Stimulated activated CD4-positive, alpha-beta T cell treated with anti-CD3 and anti-CD28 coated beads, Interleukin-1b, Interleukin-23, amount 100 ng/mL, for 48 hours (primary cell): ENCODE measurements at places on chromosomes 3 and 15.

DNA sequence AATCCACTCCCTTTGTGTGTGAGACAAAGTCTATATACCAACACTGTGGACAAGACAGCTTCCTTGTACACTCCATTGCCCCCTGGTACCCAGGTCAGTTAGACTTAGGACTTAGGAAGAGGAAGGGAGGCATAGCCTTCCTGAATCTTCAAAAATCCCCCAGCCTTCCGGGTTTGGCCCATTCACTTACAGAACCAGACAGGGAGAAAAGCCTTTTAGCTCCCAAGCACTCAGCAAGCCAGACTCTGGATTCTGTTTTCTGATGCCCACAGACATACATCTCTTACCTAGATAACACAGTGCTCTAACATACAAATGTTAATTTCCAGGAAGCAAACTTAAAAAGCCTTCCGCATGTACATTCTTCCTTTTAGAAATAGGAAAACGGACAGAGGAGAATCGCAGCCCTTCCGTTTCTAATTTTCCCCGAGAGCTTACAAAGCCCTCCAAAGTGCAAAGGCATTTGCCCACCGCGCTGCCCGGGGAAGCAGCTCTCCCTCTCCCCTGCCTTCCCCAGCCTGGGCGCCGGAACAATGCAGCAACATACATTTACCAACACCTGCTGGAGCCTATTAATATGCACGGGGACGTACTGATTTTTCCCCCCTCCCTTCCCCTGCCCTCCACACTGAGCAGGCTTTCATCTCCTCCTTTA, 442.0 kb downstream of the MAGI1 start:
- DNase-seq, result no peak

- DNase-seq, result no peak
Observed at GRCh38 chr3:17394541-17395155, 347.8 kb downstream of the TBC1D5 start.

- DNase-seq, result no peak
Observed at GRCh38 chr3:187792521-187792920, 47.3 kb upstream of the BCL6 start.

DNA sequence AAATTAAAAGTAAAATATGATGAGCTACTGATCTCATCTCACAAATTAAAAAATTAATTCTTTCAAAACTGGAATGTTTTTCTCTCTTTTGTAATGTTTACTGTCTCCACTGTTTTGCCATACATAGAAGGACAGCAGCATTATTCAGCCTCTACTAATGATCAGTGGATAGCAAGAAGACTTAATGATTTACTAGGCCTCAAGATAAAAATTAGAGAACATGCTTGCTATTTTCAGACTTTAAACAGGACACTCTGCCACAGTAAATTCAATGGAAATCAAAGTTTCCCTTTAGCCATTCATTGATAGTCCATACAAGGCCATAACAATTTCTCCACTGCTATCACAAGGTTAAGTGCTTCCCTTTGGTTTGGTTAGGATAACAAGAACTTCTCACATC, 129.4 kb downstream of the TMCC1 start:
- DNase-seq, result no peak
